ENCODE measurements at places on chromosomes 5 and 9.

DNA sequence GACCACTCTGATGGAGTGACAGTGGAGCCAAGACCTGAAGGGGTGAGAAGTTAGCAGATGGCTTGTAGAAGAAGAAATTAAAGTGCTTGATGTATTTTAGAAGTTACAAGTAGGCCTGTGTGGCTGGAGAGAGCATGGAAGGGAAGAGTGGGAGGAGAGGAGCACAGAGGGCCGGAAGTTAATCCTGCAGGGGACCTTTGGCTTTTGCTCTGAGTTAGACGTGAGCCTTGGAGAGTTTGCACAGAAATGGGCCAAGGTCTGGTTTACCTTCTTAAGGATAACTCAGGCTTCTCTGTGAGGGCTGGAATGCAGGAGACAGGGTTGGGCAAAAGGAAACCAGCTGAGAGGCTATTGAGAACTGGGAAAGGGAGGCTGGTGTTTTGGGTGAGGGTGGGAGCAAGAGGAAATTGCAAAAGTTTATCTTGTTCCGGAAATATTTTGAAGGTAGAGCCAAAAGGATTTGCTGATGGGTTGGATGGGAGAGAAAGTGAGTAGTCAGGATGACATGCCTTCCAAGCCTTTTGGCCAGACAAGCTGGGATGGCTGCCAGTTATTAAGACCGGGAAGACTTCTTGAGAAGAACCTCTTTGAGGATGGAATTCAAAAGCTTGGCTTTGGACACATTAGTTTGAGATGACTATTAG lies 17.5 kb upstream of the F2RL1 start:
- no peak for DNase-seq

DNA sequence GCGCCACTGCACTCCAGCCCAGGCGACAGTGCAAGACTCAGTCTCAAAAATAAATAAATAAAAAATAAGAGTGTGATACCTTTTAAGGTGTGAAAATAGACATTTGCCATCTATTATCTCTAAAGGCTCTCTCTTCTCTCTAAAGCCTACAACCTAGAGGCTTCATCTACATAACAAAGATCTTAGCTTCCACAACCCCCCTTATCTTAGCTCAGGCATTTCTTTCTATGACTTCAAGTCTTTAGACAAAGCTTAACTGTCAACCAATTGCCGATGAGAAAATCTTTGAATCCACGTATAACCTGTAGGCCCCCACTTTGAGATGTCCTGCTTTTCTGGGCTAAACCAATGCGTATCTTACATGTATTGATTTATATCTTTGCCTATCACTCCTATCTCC lies 64.9 kb upstream of the ADAMTS19 start:
- no peak for DNase-seq

- no peak for DNase-seq
These were observed 326.9 kb downstream of the SLIT3 start for GRCh38 chr5:168974082-168974481.

GRCh38 chr9:75890472-75891276 lies at the start of gene PCSK5:
Gene PCSK5, plus strand, starts transcription at chr9:75890673. Its CDS starts 509 bp downstream, at chr9:75891182.
- DNase-seq = no peak

DNA sequence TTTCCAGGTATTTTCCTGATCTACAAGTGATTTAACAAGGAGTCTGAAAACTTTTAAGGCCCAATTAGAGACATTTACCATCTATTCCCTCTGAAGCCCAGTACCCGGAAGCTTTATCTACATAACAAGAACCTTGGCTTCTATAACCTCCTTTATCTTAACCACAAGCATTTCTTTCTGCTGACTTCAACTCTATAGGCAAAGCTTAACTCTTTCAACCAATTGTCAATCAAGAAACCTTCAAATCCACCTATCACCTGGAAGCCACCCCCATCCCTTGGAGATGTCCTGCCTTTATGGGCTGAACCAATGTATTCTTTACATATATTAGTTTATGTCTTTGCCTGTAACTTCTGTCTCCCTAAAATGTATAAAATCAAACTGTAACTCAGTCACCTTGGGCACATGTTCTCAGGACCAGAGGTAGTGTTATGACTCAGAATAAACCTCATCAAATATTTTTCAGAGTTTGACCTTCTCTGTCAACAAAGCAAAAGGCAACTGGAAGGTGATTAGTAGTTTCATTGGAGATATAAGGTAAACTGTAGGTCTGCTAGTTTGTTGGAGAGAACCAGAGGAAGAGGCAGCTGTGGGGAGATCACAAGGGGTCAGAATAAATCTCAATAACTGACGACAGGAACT lies 13.0 kb upstream of the RIMOC1 start:
- no peak for DNase-seq

GRCh38 chr9:31236344-31236743 lies 1148.1 kb upstream of the ACO1 start:
- DNase-seq = no peak

- no peak for DNase-seq
These were observed 113.8 kb downstream of the TLE4 start for GRCh38 chr9:79685577-79685976.

DNA sequence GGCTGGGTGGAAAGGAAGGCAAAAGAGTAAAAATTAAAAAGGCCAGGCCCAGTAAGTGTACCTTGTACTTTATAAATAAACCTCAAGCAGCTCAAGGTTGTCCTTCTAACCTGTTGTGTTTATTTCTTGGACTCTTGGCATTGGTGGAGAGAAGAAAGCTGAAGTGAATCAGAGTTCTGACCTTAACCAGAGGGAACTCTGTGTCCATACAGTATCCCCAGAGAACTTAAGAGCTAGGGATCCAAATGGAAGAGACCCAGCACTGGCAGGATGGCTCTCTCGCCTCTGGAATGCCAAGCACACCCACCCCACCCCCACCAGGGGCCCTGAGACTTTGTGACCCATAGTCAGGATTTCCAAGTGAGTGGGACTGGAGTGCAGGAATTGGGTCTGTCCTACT lies 14.2 kb downstream of the NUDT2 start:
- DNase-seq = no peak

- no peak for DNase-seq
These were observed 187.8 kb downstream of the FANCC start for GRCh38 chr9:95129476-95130291.

DNA sequence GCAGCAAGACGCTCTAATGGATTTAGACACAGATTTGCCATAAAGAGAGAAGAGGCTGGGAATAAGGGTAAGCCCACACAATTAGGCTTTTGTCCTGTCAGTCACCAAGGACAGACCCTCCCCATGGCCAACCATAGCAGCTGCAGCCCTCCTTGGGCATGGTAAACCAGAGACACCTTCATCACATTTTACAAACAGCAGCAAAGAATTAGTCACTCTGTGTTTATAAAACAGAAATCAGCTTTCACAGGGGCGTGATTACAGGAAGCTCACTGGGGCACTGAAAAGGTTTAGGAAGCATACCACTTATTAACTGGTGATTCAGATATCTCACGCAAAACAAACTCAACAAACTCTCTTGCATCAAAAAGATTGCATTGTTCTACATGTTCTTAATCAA lies 37.3 kb upstream of the ZNF622 start:
- DNase-seq = no peak

DNA sequence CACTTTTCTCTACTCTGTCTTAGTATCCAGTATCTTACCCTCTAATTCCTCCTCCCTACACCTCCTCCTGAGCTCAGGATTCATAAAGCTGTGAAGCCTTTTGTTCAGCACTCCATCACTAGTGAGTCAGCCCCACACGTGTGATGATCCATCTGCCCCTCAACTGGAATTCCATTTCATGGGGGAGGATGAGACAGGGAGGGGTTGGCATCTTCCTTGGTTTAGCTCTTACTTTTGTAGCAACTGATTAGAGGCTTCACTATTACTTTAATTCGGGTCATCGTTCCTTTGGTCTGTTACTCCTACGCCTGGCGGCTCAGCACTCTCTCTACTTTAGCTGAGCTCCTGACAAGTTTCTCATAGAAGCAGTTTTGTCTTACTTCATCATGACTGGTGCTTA lies 11.8 kb downstream of the BTNL8 start:
- no peak for DNase-seq

DNA sequence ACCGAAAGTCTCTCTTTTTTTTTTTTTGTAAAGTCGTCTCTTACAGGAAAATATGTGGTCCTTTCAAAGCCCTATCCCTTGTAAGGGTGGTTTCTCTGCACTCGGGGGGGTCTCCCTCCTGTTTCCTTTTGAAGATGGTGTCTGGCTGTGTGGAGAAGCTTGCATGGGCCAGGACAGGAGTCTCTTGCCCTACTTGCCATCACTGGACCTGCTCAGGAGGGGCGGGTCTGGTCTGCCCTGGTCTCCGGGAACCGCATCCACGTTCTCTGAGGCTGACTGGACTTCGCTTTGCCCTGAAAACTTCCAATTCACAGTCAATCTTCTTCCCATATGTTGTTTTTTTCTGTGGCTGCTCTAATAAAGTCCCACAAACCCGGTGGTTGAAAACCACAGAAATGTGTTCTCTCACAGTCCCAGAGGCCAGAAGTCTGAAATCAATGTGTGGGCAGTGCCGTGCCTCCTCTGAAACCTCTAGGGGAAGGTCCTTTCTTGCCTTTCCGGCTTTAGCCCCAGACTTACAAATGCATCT lies 92.9 kb upstream of the IER5L start:
- DNase-seq = no peak

DNA sequence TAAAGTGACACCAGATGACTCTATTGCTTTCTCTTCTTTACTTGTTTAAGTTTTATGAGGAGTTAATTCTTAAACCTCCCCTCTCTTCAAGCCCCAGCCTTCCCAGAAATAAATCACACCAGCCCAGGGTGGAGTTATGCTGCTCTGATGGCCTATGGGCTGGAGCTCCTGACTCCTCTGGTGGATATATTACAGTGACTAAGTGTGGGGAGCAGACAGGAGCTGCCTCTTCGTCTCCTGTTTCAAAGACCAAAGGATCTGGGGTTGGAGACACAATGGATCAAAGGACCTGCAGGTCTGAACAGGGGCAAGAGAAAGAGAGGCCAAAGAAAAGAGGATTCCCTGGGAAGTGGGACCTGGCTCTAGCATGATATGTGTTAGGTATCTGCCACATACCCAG lies 312.0 kb upstream of the MSX2 start:
- no peak for DNase-seq

- DNase-seq = no peak
These were observed 159.9 kb downstream of the OLFM1 start for GRCh38 chr9:135247227-135247930.

DNA sequence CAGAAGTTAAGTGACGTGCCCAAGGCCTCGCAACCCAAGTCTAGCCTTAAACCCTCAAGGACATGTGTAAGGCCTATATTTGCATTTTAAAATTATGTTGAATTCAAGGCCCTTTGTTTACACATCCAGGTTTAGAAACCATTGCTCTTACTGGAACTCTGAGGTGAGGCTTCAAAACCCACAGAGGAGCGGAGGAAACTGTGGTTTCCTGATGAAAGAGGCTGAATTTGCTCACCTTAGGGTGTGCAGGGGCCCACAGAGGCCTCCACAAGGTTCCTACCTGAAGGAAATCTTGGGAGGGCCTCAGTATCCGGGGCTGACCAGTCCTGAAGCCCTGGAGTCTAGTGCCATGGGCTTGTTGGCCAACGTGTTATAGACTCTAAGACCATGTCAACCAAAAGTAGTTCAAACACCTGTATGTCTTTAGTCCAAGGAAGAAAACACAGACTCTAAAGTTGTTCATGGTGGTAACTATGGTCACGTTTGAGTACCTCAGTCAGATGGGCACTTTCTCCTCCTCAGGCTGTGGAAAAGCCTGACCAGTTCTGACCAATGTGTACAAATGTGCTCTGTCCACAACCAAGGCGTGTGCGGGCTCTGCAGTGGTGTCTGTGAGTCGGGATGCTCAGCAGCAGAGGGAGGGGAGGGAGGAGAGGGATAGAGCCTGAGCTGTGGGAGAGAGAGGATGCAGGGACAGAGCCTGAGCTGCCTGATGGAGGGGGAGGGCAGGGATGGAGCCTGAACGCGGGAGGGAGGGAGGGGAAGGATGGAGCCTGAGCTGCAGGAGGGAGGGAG lies 124.6 kb upstream of the ERCC6L2 start:
- DNase-seq = no peak

DNA sequence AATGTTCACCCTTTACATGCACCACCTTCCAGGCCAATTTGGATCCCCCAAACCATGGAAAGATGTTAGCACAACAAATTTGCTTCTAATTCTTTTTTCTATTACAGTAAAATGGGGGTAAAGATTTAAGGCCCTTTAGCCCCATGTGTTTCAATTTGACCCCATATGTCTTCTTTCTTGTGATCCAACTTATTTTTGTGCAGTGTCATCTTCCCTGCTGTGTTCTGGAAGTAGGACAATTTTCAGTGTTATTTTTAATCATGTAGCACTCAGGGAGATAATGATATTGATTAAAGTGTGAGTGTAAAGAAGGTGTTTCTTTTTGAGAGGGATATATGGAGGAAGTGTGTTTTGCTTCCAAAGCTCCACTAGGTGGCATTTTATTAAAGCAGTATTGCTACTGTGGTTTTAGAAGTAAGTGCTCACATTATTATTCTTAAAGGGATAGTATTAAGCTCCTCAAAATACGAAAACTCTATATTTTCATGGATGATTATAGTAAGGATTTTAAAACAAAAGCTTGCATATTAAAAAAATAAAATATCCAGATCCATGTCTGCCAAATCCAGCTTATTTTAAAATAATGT lies 118.7 kb upstream of the ATP10B start:
- DNase-seq = peak; percentile 73

- no peak for DNase-seq
These were observed 16.3 kb downstream of the LARP1 start for GRCh38 chr5:154771383-154771901.

GRCh38 chr9:82922686-82923085 lies 140.3 kb downstream of the RASEF start:
- DNase-seq = no peak

Data from Karpas-422 (cell line).